Fibroblast of skin of left biceps (primary cell): ENCODE measurements at places on chromosomes 6 and 20.

DNA sequence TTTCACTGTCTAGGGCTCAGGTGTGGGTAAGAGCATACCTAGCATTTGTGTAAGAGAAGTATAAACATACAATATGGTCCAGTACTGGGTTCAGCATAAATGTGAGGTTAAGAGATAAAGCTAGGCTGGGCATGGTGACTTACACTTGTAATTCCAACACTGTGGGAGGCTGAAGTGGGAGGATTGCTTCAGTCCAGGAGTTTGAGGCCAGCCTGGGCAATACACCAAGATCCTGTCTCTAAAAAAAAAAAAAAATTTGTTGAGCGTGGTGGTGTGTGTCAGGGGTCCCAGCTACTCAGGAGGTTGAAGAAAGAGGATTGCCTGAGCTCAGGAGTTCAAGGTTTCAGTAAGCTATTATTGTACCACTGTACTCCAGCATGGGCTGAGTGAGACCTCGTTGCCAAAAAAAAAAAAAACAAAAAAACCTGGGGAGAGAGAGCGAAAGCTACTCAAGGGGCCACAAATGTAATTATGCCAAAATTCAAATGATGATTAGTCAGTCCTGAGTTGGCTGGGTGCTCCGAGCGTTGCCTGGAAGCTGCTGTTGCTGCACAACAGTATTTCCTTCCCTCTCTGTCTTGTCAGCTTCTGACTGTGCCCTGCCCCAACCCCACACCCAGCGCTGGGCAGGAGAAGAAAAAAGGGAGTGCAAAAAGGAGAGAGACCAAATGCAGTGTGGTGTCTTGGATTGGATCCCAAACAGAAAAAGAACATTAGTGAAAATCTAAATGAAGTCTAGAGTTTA is 24.0 kb downstream of the CMTR1 start:
- DNase-seq = peak; percentile 57

DNA sequence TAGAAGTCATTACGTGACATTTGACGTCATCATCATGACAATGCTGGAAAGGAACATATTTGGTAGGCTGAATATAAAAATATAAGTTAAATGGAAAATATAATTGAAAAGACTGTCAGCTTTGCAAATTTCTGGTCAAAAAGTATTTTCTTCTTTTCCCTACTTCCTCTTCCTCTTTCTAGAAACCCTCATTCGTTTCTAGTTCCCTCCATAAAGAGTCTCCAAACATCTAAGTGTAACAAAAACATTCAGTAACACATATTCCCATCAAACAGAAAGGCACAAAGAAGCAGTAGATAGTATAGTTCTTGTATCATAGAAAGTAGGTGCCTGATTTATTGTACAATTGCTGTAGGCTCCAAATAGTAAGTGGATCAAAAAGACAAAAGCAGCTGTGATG is 150.8 kb upstream of the FAM83B start:
- DNase-seq = no peak

- no peak for DNase-seq
Measured at GRCh38 chr6:106807947-106808611, 166.4 kb downstream of the CD24 start.

GRCh38 chr6:168623736-168624135 is 182.8 kb downstream of the SMOC2 start:
- no peak for DNase-seq

DNA sequence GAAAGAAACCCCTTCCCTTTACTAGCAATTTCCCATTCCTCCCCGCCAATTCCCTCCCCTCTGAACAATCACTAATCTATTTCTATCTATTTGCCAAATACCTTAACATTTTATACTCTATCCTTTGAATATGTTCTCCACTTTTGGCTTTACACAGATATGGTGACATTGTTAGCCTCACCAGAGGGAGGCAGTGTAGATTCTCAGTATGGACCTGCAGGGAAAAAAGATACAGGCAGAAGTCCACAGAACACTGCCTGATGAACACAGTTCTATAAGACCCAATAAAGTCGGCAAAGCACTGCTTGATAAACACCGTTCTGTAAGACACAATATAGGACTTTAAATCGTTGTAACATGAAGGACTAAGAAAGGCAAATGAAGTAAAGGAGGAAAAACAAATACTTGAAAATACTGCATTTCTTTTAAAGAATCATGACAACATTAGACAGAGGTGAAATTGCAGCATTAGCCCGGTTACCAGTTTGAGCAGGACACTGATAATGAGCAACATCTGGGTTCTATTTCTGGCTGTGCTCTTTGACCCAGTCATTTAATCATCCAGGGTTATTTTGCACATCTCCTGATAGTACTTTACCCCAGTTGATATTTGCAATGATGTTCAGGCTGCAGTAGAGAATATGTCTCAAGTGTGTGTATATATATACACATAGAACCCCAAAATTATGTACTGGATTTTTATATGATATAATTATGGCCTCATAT is 296.8 kb downstream of the UTRN start:
- DNase-seq = no peak

DNA sequence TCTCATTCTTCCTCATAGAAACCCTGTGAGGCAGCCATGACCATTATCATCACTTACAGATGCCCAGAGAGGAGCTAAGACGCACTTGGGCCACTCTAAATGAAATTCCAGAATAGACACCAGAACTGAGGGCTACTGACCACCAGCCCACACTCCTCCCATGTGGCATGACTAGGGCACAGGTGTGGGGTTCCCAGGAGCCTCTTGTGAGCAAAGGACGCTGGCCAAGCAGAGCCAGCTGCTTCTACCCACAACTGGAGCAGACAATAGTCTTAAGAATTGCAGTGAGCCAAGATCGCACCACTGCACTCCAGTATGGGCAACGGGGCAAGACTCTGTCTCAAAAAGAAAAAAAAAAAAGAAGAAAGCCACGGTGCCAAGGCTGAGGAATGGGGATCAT is 10.0 kb downstream of the AHCY start:
- DNase-seq = no peak

DNA sequence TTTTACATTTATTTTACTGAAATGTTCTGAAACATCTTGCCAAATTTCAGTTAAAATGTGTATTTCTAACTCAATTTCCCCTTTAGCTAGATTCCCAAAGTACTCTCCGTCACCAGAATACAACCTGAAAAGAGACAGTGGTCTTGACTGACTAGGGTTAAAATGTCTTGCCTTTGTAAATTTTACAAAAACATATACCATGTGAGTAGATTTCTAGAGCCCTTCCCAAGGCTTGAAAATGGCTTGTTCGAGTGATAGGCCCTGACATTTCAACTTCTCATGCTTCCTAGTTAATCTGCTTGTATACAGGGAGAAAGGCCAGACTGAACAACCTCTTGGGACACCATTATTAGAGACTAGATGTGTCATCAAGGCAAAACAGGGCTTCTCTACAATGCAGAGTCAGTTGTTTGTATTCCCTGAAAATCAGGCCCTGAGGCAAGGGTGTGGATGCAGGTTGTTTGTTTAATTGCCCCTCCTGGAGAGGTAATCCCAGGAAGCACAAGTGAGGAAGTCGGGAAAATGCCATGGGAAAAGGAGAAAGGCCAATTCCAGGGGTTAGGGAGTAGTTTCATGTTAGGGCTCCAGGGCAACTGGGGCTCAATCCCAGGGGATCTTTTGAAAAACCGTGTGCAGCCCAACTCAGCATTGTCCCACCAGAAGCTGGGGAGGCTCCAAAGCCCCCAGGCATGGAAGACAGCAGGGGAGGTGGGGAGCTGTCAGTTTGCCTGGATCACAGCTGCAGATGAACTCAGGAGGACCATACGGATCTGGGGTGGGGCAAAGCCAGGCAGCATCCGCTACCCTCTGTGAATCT is 11.6 kb upstream of the TFB1M start:
- no peak for DNase-seq

DNA sequence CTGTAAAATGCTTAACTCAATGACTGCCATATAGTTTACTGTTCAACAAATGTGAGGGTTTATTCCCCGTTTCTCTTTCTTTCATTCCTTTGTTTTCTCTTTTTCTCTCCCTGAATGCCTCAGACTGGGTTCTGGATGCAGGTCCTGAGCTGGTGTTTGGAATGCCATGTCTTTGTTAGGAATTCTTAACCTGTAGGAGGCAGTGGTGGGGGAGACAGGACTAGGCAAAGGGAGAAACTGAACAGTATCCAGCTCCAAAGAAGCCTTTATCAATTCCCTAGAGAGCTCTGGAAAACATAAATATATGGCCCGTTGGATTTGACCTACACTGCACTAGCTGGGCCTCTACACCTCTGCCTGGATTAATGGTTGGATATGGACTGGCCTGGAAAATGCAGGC is 621.2 kb upstream of the SLC35B3 start:
- no peak for DNase-seq

GRCh38 chr6:147065786-147066185 is 138.4 kb upstream of the STXBP5 start:
- no peak for DNase-seq

GRCh38 chr20:53576586-53577318 is 16.9 kb downstream of the ZNF217 start:
- DNase-seq = no peak
